ENCODE measurements at places on chromosomes 2 and 18. TPM values are rescaled to one million over a fixed set of nuclear protein-coding genes. Genes with fewer than 3 reads are reported as not detected.
A peak's percentile ranks its signal among the peaks of the same experiment; 100 is the strongest.

- no peak for DNase-seq
These were observed 1406.6 kb upstream of the ACVR2A start for GRCh38 chr2:146438246-146438645.

- DNase-seq = no peak
These were observed 258.5 kb downstream of the PAX3 start for GRCh38 chr2:222040333-222040732.

DNA sequence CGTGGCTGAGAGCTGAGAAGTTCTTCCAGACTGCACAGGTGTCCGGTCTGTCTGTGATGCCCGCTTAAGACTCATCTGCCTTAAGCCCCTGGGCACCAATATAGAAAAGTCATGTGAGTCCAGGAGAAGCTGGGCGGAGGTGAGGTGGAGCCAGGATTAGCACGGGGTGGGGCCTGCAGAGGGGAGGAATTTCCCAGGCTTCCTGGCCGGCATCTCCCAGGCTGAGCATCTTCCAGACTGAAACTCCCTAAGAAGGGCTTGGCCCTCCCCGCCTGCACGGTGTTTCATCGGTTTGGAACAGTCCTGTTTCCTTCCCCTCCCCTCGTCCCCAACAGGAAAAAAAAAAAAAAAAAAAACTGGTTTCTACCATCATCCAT lies 270.3 kb downstream of the ATAD2B start:
- DNase-seq = no peak

GRCh38 chr18:44569391-44570055 lies 111.2 kb upstream of the SETBP1 start:
- DNase-seq = no peak

DNA sequence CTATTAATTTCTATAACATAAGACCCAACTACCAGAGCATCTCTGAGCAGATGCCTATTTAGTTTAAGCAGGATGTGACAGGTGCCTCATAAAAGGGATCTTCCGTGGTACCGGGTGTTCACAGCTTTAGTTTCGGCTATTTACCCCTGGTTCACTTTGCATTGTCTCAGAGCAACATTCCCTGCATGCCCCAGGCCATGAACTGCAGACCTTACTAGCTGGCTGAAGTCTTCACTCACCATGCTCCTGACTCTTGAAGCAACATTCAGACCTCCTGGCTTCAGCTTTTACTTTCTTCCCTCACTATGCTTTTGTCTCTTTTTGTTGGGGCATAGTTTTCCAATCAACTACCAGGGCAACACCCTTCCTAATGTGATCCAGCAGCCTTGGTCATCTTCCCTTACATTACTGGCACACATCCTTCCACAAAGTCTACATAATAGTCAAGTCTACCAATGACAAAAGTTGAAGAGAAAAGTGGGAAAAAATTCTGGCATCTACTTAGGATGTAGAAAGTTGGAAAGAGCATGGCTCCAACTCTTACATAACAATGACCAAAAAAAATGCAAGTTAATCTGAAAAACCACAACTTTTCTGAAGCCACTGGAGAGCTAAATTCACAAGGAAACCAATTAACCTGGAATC lies 99.2 kb downstream of the SESTD1 start:
- no peak for DNase-seq

DNA sequence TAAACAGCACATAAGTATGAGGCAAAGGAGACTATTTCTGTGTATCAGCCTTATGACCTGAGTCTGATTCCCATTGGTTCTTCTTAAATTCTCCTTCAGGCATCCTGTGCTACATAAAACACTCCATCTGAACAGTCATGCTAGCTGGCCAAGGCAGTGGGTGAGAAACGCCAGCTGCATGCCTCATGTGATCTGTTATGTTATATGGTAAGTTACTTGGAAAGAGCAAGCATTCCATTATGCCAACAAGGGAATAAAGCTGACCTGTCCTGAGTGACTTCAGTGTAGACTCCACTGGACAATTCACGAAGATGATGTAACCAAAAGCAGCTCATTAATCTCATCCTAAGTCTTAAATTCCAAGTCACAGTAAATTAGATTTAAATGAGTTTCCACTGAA lies 216.5 kb upstream of the FN1 start:
- DNase-seq = no peak

GRCh38 chr18:54684784-54685183 lies 93.7 kb downstream of the DYNAP start:
- peak; percentile 58 for DNase-seq

- DNase-seq = no peak
These were observed 236.8 kb downstream of the CLIP4 start for GRCh38 chr2:29351916-29352591.

The STPG4 gene
- total RNA-seq = 0.89 TPM

The TRIM43 gene
- total RNA-seq = not detected

The GPR155 gene
- total RNA-seq = 28.7 TPM

The CCL20 gene
- 0.76 TPM for total RNA-seq

The SP110 gene
- total RNA-seq = 40.5 TPM

The VAMP5 gene
- total RNA-seq = 71.2 TPM
